ENCODE measurements at places on chromosomes 2 and 18.

DNA sequence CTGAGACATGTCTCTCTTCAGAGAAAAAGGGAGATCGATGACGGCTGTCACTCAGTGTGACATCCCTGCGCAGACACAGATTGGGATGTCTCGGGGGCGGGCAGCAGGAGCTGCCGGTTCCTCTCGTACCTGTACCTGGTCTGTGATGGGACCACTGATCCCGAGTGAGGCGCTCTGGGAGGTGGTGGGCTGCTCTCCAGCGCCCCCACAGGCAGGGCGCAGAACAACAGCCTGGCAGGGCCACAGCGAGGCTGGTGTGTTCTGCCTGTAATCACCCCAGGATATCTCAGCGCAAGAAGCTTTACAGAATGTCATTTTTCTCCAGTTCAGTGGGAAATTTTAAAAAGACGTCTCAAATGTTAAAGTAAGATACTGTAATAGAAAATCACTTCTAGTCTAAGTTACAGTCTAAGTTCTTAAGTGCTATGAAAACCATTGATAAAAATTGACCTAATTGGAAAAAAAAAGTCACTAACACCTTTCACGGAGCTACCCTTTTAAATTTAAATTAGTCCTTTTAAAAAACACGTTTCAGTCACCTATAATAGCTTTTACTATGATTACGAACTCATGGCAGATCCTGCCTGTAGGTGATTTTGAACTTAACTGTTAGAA lies 189.8 kb downstream of the SNTG2 start:
- no peak for DNase-seq

DNA sequence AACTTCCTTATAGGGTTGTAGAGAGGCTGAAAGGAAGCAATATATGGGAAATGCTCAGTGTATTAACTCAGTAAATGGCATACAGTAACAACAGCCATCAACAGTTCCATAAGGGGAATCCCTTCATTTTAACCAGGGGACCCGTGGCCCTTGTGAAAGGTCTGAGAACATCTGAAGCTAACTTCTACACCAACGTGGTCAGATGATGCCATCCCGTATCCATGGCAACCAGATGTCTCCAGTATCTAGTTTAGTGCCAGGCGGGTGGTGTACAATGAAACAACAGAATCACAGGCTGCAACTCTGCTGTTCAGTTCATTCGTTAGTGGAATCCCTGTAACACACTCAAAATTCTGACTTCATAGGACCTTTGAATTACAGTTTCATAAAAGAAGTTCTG lies 162.3 kb downstream of the TGIF1 start:
- DNase-seq, result no peak

DNA sequence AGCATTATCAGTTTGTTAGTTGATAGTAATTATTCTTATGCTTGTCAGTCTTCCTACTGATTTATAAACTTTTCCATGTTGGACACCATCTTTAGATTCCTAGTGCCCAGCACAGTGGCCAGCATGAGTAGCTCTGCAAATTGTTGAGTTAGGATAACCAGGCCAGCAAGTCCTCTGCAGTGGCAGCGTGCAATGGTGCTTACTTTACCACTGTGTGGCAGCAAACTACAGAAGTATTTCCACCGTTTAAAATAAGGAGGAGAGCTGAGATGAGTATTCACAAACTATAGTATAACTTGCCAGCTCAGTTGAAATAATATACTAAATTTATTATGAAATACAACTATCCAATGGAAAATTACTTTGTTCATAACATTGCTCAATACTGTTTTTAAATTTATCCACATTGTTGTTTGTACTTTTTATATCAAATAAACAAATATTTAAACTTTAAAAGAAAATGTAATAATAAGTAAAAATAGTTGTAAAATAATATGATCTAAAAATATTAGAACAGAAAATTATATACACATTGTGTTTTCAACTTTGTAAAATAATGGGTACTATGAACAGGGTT lies 9.3 kb upstream of the THADA start:
- peak; percentile 47 for DNase-seq

GRCh38 chr18:30386624-30387023 lies 655.9 kb downstream of the DSC3 start:
- no peak for DNase-seq

DNA sequence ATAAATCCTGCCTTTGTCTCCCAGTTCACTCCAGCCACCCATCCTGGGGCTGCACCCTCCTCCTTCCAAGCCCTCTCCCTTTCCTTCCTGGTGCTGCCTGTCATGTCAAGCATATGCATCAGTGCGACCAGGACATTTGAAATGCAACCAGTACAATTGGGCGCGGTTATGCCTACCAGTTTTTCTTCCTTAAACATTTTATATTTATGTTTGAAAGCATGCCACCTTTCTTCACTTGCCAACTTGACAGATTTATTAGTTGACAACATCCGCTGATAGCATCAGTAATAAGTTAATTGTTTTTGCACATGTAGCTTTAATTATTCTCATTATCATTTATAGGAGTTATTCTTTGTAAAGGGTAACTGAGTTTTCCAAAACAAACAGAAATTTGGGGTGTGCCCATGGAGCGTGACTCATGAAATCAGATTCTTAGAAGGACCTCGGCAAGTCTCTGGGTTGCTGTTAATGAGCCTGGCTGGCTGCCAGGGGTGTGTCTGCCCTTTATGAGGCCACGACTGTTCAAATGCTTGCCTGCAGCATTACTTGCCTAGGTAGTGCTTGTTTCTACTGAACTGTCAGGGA lies 32.8 kb upstream of the IL1B start:
- DNase-seq, result no peak

DNA sequence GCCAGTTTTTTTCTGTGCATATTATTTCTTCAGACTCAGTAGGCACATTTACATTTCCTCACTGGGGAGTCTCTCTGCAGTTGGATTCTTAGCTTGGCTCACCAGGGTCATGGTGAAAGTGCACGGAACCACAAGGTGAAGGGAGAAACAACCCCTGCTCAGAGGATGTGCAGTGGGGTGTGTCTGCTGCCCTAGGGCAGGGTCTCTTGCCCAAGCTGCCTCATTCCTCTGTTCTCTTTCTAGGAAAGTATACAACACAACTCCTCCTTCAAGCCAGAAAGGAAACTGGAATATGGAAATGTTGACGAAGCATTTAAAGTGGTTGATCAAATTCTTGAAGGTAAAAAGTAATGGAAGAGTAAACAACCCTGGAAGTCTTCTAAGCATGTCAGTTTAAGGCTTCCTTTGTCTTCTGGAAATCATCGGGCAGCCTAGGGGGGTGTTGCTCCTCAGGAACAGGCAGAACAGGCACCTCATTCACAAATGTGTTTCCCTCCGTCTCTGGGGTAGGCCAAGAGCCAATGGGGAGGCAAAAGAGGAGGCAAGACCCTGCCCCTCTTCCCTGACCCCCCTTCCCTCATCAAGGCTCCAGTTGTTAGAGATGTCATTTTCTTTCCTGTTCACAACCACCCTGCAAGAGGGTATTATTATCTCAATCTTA lies 41.4 kb downstream of the AOX1 start:
- no peak for DNase-seq

DNA sequence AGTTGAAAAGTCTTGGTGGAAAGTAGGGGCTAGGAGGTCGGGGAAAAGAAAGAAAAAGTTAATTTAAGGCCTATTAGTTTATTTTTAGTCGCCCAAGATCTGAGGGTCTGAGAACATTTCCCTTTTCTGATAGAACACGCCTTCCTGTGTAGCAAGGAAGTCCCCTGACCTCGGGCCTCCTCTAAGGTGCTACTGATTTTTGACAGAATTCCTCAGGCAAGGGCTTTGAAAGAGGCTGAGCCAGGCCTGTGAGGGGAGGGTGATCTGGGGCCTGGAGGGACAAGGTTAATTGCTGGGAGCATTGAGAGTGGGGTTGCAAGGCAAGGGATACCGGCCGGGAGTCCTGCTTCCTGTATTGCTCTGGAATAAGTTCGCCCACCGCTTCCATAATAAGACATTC lies 131.4 kb upstream of the MYCN start:
- no peak for DNase-seq

DNA sequence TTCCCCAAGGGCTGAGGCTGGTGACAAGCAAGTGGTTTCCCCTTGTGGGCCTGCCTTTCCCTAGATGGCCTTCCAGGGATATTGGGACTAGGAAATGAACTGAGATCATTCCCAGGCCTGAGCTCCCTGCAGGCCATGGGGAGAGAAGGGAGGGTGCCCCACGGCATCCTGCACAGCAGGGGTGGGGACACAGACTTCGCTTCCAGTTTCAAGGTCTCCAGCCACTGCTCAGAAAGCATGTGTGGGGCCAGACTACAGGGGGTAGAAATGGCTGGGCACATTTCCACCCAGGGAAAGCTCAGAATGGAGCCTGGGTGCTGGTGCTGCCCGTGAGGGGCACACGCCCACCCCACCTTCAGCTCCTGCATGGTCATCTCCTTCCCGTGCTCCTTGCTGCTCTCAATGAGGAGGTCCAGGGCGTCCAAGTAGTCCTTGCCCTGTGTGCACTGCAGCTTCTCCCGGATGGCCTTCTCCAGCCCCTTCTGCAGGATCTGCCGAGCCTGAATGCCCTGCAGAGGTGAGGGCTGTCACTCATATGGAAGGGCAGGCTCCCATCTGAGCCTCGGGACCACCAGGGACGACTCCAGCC lies 13.2 kb downstream of the CYP26B1 start:
- no peak for DNase-seq
